ENCODE measurements at places on chromosomes 4 and X.

DNA sequence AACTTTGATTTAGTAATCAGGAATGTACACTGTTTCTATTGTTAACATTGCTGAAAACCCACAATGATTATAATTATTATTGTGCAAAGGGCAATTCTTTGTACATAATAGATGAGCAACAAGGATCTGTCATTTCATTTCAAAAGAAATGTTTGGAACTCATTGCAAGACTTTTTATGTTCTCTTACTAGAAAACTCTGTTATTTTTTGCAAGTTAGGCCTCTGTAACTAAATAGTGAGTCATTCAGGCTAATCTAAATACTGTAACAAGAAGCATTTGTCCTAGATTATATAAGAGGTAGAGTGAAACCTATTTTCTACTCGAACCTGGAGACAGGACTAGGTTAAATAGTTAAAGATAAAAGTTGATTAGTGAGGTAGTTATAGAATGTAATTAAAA lies 93.2 kb upstream of the FAM47B start:
- DNase-seq, result no peak

DNA sequence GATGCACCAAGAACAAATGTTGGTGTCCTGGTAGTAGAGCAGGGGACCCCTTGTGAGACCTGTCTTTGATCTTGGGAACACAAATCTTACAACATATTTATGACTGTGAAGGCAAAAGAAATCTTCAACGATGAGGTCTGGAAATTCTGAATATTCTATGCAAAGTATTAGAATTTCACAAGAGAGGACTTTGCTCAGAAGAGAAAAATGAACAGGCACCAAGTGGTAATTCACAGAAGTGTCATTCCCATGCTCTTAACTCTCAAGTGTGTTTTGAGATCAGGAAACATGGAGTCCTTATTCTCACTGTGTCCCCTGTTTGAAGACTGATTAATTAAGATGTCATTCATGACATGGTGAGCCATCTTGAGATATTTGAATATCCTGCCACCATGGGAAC lies 52.5 kb downstream of the COQ2 start:
- no peak for DNase-seq

- no peak for DNase-seq
Observed at GRCh38 chrX:5242091-5242790, 986.4 kb downstream of the NLGN4X start.

DNA sequence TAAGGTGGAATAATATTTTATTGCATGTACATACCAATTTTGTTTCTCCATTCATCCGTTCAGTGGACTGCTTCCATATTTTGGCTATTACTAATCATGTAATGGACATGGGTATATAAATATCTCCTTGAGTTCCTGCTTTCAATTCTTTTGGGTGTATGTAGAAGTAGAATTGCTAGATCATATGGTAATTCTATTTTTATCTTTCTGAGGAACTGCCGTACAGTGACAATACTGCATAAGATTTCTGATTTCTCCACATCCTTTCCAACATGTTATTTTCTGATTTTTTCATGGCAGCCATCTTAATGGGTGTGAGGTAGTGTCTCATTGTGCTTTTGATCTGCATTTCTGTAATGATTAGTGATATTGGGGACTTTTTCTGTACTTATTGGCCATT lies 19.2 kb downstream of the ALPK1 start:
- no peak for DNase-seq

- peak; percentile 27 for DNase-seq
Observed at GRCh38 chr4:57110640-57111511, 691 bp upstream of the IGFBP7 start.

DNA sequence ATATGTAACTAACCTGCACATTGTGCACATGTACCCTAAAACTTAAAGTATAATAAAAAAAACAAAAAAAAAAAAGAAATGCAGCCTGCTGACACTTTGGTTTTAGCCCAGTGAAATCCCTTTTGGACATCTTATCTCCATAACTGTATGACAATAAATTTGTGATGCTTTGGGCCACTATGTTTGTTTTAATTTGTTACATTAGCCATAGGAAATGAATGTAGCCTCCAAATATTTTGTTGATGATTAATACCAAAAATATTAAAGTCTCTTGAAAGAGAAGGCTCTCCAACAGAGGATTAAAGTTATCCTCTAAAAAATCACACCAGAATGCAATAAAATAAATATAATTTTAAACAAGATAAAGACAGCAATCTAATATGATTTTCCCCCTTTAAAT lies 852.7 kb upstream of the SLIT2 start:
- no peak for DNase-seq
